Vein endothelial cell (primary cell): ENCODE measurements at places on chromosomes 1 and 21. TPM values are rescaled to one million over a fixed set of nuclear protein-coding genes. Genes with fewer than 3 reads are reported as not detected.

Gene A3GALT2
- total RNA-seq: not detected in 2 replicates

Gene ILDR2
- not detected in 2 replicates for total RNA-seq

Gene COL9A2
- total RNA-seq: 0.19 and 0.33 TPM in 2 replicates

Gene CYP4A11
- total RNA-seq: not detected in 2 replicates

Gene FCRL1
- total RNA-seq: not detected in 2 replicates

Gene GBP4
- total RNA-seq: 2.0 and 4.8 TPM in 2 replicates

Gene TIAM1
- 0.33 and 0.38 TPM in 2 replicates for total RNA-seq

Gene OR6K3
- 0.19 TPM in 1 of 2 replicates, not detected in the other for total RNA-seq

Gene PLPPR5
- not detected in 2 replicates for total RNA-seq

Gene TACSTD2
- 15.9 and 23.8 TPM in 2 replicates for total RNA-seq

Gene SPAG17
- under 0.01 TPM in 1 of 2 replicates, not detected in the other for total RNA-seq

Gene ELAVL4
- not detected in 2 replicates for total RNA-seq

Gene KCNE2
- total RNA-seq: not detected in 2 replicates

Gene TTC22
- total RNA-seq: not detected in 2 replicates

Gene CR1L
- not detected in 2 replicates for total RNA-seq

Gene TCP10L
- total RNA-seq: not detected in 2 replicates

Gene BARHL2
- not detected in 2 replicates for total RNA-seq

Gene NPR1
- 7.2 and 11.7 TPM in 2 replicates for total RNA-seq

Gene PCNX2
- 3.6 and 6.2 TPM in 2 replicates for total RNA-seq

Gene AKR7A2
- 64.7 and 68.5 TPM in 2 replicates for total RNA-seq

Gene CELA2B
- not detected in 2 replicates for total RNA-seq

Gene COL6A2
- total RNA-seq: 9.5 and 16.1 TPM in 2 replicates

Gene PLCH2
- total RNA-seq: under 0.01 and 0.33 TPM in 2 replicates
